ENCODE measurements at places on chromosomes 4 and X.

- no peak for DNase-seq
Measured at GRCh38 chrX:65035446-65035770, 59.2 kb upstream of the ZC4H2 start.

DNA sequence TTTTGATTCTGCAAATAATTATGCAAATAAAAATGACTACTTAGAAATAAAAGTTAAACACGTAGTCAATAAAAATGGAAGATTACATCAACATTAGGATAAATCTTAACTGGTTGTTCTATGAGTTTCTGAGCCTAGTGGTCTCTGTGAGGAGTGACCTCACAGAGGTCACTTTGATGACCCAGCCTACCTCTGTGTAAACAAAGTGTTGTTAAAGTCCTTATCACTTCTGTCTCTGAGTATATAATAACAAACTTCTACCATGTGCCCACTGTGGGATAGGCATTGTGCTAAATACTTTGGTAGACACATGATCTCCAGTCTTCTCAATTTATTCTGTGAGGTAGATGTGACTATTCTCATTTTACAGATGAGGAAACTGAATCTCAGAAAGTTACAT, 85.4 kb downstream of the PDE5A start:
- DNase-seq, result no peak

GRCh38 chr4:159766241-159766640, 663.4 kb downstream of the RAPGEF2 start:
- DNase-seq, result no peak

- DNase-seq, result no peak
Measured at GRCh38 chr4:575281-576141, 584 bp downstream of the TMEM271 start.

GRCh38 chr4:15457406-15458201, 12.1 kb upstream of the CC2D2A start:
- no peak for DNase-seq

- DNase-seq, result no peak
Measured at GRCh38 chrX:139831675-139832456, 101.0 kb downstream of the ATP11C start.

GRCh38 chr4:161419822-161420221, 744.0 kb downstream of the FSTL5 start:
- DNase-seq, result no peak

GRCh38 chrX:19624739-19625138, 109.4 kb upstream of the MAP3K15 start:
- DNase-seq, result no peak

GRCh38 chr4:101284546-101284945, 62.8 kb downstream of the PPP3CA start:
- DNase-seq, result no peak

DNA sequence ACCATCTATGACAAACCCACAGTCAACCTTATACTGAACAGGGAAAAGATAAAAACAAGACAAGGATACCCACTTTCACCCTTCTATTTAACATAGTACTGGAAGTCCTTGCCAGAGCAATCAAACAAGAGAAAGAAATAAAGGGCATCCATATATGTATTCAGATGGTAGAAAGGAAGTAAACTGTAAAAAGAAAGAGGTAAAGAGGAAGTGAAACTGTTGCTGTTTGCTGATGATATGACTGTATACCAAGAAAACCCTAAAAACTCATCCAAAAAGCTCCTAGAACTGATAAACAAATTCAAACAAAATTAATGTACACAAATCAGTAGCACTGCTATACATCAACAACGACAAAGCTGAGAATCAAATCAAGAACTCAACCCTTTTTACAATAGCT, 538.7 kb upstream of the PABPC4L start:
- no peak for DNase-seq

- DNase-seq, result no peak
Measured at GRCh38 chr4:129264008-129264657, 168.2 kb downstream of the C4orf33 start.

DNA sequence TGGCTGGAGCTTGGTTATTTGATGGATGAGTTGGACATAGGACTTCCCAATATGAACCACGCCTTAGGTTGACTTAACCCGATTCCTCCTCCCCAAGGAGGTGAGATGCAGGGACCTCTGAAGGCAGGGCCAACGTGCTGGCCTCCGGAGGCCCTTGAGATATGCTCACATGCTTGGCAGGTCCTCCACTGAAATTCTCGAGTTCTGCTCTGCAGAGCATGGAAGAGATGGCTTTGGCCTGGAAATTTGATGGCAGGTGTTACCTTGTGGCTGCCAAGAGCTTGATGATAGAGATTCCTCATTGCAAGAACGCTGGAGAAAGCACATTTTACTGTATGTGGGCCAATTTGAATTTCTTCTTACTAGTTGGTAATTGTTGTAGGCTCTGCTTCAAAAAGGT, 117.4 kb upstream of the LIMCH1 start:
- DNase-seq, result no peak

DNA sequence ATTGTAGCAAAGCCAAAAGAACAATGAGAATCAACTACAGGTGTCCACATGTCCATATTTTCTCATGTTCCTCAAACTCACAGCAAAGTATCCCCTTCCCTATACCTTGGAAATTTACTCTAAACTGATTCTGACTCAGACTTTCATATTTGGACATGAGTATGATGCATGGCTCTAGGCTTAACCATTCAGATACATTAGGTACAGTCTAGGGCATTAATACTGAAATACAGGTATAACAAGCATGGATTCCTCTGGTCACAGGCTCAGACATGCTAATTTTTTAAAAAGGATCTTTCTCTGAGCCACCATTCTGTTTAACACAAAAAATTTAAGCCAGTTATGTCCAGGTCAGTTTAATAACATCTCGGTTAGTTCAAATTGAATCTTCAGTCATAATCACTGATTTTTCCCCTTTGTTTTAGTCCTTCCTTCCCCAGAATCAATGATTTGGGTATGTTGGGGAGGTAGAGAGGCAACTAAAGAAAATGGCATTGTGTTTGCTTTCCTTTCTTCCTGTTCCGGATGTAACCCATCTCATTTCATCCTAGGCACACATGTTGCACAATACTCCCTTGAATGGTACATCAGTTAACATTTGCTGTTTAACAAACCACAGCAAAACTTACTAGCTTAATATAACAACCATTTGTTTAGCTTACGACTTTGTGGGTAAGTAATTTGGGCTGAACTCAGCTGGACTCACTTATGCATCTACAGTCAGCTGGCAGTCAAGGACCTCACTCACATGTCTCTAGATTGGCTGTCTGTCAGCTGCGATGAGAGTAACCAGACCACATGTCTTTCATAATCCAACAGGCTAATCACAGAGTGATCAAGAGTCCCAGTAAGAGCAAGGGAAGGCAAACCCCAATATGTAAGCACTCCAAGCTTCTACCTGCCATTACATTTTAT, 75.3 kb upstream of the GRIA3 start:
- DNase-seq, result no peak

GRCh38 chrX:14964500-14964899, 91.3 kb downstream of the MOSPD2 start:
- no peak for DNase-seq

DNA sequence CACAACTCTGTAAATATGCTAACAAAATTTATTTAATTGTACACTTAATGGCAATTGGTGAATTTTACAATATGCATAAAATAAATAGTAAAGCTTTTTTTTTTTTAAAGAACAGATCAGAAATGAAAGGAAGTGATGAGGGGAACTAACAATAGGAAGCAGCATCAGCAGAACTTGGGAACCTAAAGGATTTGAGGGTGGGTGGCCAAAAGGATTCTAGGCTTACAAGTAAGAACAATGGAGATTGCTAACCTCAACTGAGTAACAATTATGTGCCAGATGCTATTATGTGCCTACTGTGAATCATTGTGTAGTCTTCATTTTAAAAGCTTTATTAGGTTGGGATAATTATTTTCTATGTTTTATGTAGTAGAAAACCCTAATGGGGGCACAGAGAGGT, 185.2 kb downstream of the LDB2 start:
- DNase-seq, result no peak

- no peak for DNase-seq
Measured at GRCh38 chr4:143021384-143021783, 163.3 kb upstream of the USP38 start.

GRCh38 chr4:156169011-156169410, 215.3 kb upstream of the CTSO start:
- DNase-seq, result peak; percentile 21

- DNase-seq, result no peak
Measured at GRCh38 chrX:126900937-126901336, 81.4 kb downstream of the PRR32 start.

- DNase-seq, result no peak
Measured at GRCh38 chr4:89248879-89249281, 58.7 kb downstream of the GPRIN3 start.

GRCh38 chrX:53135581-53135980, 41.6 kb downstream of the KANTR start:
- DNase-seq, result no peak

- DNase-seq, result no peak
Measured at GRCh38 chr4:109113521-109113920, 188.9 kb downstream of the COL25A1 start.

DNA sequence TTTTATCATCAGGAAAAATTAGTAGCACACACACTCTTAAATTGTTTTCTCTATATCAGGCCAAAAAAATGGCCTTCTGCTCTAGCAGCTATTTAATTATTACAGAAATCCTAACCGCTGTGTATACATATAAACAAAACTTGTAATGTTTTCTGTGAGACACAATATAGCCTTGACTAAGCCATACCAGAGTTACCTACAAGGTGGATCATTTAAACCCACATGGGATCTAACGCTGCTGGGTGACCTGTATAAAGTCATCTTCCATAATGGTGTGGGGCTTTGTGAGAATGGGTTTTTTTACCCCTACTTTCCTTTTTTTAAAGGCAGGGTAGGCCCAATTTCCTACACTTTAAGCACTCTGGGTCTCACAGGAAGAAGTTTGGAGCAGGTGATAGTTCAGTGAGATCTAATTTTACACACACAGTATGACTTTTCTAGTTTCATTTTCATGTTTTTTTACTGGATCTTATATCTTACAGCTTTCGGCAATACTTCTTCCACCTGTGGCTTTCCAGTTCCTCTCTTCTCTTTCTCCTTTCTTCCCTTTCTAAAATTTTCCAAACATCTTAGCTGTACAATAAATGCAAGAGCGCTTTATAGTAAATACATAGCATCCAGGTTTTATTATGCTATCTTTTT, 66.9 kb upstream of the MMAA start:
- DNase-seq, result no peak

DNA sequence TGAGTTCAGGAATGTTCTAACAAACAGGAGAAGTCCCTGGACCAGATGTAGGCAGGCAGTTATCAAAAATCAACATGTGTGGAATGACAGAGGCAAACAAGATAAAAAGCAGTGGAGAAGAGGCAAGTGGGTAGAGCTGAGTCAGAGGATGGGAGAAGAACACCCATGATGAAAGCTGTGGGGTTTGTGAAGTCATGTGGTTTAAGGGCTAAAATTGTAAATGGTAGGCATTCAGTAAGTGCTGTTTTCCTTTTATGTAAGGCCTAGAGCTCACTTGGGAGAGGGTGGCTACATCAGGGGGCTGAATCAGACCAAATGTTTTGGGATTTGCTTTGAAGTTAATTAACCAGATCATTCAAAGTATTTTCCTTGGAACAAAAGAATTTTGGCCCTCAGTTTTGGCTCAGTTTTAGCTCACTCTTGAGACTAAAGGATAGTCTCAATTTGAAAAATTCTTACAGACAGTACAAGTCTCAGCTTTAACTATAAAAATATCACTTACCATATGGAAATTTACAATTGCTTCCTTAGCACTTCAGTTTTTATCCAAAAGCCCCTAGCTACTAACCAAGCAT, 114.5 kb upstream of the PCDH7 start:
- no peak for DNase-seq

GRCh38 chr4:10205223-10205622, 88.6 kb upstream of the WDR1 start:
- DNase-seq, result no peak

- no peak for DNase-seq
Measured at GRCh38 chrX:79065696-79066095, 78.8 kb upstream of the GPR174 start.

GRCh38 chr4:153408932-153409331, 57.2 kb upstream of the TMEM131L start:
- DNase-seq, result no peak

GRCh38 chrX:15856222-15856587, 1.6 kb upstream of the AP1S2 start:
- no peak for DNase-seq

GRCh38 chr4:22650771-22651170, 42.0 kb upstream of the GBA3 start:
- no peak for DNase-seq

DNA sequence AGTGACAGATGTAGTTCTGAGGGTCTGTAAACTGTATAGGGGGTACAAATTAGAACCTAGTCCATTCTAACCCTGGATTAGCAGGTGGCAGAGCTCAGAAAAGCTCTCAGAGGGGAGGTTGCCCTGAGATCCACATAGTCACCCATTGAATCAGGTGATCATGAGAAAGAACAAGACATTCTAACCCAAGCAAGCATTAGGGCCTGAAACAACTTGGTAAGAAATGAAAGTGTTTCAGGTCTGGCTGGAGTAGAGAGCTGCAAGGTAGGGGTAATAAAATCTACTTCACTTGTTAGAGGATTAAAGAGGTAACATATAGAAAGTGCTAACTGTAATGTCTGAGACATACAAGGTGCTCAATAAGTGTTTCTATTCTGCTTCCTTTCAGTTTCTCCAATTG, 8.8 kb upstream of the BMP2K start:
- DNase-seq, result no peak

- no peak for DNase-seq
Measured at GRCh38 chrX:17944833-17945497, 83.9 kb upstream of the RAI2 start.

- DNase-seq, result no peak
Measured at GRCh38 chr4:85777908-85778631, 303.1 kb downstream of the ARHGAP24 start.

GRCh38 chrX:115584696-115585095, 23.7 kb downstream of the PLS3 start:
- DNase-seq, result no peak

DNA sequence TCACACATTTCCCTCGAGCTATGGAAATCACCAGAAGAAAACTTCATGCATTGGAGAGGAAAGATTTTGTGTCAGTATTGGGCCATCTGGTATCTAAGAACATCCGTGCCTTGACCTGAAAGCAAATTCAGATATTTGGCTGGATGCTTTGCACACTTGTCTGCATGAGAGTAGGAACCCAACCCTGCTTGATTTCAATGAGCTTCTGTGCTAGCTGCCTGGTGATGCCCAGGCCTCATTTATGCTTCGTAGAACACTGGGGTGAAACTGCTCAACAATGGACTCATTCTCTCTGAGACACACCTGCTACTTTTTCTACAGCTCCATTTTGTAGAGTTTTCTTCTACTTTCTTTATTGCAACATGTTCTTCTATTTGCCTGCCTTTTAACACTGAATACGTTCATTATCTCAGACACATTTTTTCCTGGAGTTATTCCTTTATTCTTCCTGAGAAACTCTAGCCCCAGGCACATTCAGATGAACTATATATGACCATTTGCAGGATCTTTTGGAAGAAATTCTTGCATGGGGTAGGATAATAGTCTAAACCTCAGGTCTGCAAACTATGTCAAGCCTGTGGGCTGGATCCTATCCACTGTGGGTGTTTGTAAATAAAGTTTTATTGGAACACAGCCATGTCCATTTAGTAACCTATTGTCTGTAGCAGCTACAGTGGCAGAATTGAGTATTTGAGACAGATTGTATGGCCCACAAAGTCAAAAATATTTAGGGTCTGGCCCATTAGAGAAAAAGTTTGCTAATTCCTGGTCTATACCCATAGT, 83.8 kb upstream of the CLCN4 start:
- DNase-seq, result no peak

Data from omental fat pad (tissue), 4 donors.